ENCODE measurements at places on chromosomes 11 and 22.

GRCh38 chr11:45470794-45471167 is 184.6 kb upstream of the SYT13 start:
- DNase-seq = no peak

- DNase-seq = no peak
These were observed 58.5 kb upstream of the ANO1 start for GRCh38 chr11:70019576-70020011.

DNA sequence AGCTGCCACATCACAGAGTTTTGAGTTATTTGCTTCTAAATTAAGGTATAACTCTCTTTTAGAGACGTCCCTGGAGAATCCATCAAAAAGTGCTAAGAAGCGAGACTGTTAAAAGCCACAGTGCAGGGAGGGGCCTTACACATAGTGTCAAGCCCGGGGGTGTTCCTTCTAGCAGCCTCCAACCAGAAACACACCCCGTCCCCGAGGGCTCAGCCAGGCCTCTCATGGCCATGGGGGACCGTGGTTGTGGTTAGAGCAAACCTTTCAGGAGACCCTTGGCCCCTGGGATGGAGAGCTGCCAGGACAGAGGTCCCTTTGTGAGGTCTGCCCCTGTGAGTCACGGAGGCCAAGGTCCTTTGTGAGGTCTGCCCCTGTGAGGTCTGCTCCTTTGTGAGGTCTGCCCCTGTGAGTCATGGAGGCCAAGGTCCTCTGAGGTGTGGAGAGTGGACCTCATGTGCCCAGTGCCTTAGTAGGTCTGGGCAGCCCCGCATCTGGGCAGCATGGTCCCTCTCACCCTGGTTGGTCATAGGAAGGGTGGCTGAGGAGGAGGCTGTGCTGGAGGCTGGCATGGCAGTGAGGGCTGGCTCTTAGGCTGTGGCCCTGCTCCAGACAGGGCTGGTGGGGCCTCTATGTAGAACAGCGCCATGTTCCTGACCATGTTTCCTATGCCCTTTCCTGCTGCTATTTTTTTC is 5.4 kb downstream of the GNAZ start:
- DNase-seq = no peak

- no peak for DNase-seq
These were observed 120.0 kb downstream of the ZNF280B start for GRCh38 chr22:22388494-22388893.

DNA sequence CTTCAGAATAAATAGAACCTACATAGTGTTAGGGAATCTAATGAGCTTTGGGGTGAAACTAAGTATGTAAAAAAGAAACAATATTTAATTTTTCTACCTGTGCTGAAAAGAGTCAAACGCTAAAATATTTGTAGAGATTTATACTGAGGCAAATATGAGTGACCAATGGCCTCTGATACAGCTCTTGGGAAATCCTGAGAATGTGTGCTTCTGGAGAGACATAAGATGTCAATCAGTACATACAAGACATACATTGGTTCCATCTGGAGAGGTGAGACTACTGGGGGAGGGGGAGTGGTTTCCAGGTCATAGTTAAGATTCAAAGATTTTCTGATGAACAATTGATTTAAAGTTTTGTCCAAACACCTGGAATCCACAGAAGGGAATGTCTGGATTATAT is 970 bp downstream of the ASRGL1 start:
- DNase-seq = no peak

- DNase-seq = no peak
These were observed 74.4 kb downstream of the PANX1 start for GRCh38 chr11:94203070-94203469.

DNA sequence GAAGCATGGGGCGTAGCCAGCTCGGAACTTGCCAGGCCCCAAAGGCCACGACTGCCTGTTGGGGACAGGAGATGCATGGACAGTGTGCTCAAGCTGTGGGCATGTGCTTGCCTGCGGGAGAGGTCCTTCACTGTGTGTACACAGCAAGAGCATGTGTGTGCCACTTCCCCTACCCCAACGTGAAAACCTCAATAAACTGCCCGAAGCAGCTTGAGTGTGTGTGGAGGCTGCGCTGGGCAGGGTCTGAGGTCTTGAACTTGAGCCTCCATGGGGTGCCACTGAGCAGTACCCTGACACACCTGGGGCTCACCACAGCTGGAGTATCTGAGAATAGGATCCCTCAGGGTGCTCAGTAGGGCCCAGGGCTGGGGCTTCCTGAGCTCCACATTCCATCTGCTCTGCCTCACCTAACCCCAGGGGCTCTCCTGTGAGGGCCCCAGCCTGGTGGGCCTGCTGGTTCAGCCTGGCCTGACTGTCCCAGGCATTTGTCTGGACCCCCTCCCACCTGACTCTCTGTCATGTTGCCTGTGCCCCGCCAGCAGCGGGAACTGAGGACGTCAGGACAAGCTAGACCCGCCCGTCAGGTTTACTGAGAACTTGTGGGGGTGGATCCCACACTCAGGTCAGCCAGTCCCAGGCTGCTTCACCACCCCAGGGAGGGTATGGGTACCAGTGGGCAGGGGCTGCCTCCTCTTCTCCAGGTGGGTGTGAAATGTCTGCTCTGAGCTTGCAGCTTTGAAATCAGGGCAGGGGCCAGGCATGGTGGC is 3.2 kb downstream of the RASSF7 start:
- DNase-seq = no peak

DNA sequence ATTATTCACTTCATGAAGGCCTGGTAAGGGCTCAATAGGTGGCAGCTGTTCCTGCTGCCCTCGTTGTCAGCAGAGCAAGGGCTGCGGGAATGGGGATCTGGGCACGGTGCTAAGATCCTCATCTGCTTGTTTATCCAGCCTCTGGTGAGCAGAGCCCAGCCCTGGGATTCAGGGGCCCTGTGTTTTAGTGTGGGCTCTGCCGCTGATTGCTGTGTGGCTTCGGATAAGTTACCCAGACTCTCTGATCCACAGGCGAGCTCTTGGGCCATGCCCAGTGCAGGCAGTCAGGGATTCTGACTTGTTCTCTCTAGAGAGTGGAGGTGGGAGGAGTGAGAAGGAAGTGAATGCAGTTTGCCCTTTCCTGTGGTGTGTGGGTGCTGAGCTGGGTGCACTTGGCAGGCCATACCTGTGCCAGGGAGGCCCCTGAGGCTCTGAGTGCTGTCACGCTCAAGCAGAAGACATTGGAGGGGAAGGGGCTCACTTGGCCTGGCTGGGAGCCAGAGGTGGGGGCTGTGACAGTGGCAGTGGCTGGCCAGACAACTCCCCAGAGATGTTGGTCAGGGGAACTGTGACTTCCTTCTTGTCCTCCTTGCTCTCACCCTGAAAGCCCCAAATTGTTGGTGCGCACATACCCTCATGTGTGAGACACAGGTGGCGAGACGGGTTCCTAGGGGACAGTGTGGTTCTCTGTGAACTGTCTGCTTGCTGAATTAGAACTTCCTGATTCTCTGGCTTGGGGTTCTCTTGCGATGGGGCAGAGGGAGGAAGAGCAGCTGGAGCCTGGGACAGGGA is 43.7 kb downstream of the CD82 start:
- no peak for DNase-seq

DNA sequence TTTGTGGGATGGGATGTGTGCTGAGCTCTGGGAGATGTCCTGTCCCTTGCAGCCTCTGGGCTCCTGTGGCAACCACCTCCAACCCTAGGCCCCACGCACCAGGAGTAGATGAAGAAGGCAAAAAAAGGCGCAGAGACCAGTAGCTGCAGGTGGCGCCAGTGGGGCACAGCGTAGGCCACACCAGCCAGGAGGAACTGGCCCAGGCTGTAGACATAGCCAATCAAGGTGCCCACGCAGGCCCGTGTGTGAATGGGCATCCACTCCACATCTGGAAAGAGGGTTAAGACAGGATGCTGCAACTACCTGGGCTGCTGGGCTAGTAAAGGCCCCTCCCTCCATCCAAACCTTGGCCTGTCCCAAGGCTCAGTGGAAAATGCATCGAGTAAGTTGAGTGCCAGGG is 3.0 kb downstream of the SLC22A6 start:
- DNase-seq = no peak

GRCh38 chr11:33234397-33235190 is 22.6 kb upstream of the HIPK3 start:
- DNase-seq = no peak

All from BE2C (cell line).